AG08396 (cell line): ENCODE measurements at places on chromosomes 7 and 10.

GRCh38 chr7:94060752-94061151 is 56.6 kb upstream of the BET1 start:
- no peak for DNase-seq

GRCh38 chr10:97705006-97705670 is 8.4 kb upstream of the MARVELD1 start:
- DNase-seq: no peak

DNA sequence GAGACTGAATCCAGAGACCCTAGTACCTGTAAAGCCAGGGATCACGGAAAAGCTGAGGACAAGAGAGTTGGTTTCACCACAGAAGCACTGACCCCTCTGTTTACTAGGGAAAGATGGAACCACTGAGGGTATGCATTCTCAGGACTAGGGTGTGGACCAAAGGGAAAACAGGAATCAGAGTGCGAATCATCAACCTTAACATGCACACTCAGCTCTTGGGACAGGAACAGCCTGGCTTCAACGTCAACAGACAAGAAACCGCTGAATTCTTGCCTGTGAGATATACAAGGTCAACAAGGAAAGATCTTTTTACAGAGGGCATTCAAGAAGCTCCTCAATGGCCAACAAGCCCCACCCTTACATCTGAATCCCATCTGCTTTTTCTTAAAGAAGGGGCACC is 14.9 kb downstream of the TNRC18 start:
- peak; percentile 19 for DNase-seq

- peak; percentile 16 for DNase-seq
Measured at GRCh38 chr10:32271617-32272016, 75.3 kb downstream of the EPC1 start.

GRCh38 chr7:91573405-91573804 is 307.1 kb downstream of the MTERF1 start:
- no peak for DNase-seq
